Left forelimb (tissue), 1 donor: ENCODE measurements at places on chromosomes 4 and X.

- no peak for DNase-seq
These were observed 1066.9 kb upstream of the PCDH7 start for GRCh38 chr4:29653221-29653620.

- DNase-seq: no peak
These were observed 53.7 kb downstream of the RASL11B start for GRCh38 chr4:52915730-52916300.

DNA sequence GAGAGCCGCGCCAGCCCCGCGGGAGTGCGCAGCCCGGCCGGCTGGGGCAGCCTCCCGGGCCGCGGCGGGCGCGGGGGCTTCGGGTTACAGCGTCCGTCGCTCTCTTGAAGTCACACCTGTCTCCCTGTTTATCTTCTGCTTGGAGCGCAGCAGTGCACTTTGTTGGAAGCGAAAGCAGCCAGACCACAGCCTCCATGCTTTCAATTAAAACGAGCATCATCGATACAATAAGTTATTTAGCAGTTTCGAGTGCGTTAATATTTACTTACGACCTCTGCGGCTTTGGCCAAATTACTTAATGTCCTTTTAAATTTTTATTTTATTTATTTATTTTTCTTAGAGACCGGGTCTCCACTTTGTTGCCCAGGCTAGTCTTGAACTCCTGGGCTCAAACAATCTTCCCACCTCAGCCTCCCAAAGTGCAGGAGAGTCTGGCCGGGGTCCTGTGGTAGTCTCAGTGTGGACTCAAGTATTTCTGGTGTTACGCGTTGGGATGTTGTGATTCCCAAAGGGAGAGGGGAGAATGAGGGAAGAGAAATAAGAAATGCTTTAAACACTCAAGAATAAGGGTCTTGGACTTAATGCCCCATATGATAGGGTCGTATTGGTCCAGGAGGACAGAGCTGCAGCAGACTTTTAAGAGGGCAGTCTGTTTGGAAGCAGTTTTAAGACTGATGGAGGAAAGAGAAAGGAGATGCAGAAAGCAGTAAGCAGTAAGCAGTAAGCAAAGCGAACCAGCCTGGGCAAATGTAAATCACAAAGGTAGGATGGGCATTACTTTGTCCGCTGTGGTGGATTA is 504 bp upstream of the PDLIM3 start:
- DNase-seq: no peak

- no peak for DNase-seq
These were observed 24.5 kb upstream of the CXCL3 start for GRCh38 chr4:74062953-74063352.

GRCh38 chr4:152935631-152936445 is at the start of gene FHDC1:
TSS of gene FHDC1 (plus strand) at chr4:152936323. CDS start at chr4:152943058, 6,735 bp downstream.
- DNase-seq: no peak

GRCh38 chrX:111876646-111877045 is 665 bp downstream of the TRPC5OS start:
- DNase-seq: no peak

DNA sequence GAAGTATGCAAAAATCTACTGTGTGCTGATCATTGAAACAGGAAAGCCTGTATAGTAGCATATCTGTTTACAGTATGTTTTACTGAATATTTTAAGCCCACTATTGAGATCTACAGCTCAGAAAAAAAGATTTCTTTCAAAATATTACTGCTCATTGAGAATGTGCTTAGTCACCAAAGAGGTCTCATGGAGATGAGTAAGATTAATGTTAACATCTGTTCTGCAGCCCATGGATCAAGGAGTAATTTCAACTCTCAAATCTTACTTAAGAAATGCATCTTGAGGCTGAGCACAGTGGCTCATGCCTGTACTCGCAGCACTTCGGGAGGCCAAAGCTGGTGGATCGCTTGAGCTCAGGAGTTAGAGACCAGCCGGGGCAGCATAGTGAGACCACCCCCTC is 3.3 kb downstream of the RNF4 start:
- DNase-seq: no peak

DNA sequence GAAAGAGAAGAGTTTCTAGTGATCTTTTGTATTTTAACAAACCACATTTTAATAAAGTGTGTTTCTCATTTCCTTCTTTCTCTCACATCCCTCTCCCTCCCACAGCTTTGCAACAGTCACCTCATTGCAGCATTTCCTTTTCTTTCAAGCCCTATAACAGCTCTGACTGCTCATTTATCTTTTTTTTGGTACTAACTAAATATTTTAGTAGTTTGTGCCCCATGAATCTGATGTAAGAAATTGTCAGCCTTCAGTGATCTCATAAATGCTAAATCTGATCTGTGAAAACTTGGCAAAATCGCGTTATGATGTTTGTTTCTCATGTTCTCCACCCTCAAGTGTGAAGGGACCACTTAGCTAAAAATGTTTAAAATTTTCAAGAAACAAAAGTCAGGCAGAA is 258.5 kb upstream of the SLIT2 start:
- no peak for DNase-seq

DNA sequence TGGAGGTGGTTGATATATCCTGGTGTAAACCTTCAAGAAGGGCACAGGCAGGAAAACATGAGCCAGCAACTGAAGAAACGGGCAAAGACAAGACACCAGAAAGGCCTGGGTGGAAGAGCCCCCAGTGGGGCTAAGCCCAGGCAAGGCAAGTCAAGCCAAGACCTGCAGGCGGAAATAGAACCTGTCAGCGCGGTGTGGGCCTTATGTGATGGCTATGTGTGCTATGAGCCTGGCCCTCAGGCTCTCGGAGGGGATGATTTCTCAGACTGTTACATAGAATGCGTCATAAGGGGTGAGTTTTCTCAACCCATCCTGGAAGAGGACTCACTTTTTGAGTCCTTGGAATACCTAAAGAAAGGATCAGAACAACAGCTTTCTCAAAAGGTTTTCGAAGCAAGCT is 7.2 kb downstream of the ZFP42 start:
- no peak for DNase-seq

DNA sequence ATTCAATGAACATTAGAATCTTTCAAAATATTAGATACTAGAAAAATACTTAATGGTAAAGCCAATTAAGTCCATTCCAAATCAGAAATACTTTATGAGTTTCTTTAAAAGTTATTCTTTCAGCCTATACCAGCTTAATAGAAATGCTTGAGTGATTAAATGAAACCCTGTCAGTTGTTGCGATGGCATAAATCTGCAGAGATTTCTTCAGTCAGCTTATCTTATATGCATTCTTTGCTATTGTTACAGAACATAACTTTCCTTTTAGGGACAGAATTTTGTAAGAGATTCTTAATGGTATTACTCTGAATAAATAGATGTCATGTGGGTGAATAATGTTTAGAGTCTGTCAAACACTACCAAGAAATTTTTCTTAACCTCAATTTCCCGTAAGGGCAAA is 325.0 kb upstream of the HAND2 start:
- no peak for DNase-seq

DNA sequence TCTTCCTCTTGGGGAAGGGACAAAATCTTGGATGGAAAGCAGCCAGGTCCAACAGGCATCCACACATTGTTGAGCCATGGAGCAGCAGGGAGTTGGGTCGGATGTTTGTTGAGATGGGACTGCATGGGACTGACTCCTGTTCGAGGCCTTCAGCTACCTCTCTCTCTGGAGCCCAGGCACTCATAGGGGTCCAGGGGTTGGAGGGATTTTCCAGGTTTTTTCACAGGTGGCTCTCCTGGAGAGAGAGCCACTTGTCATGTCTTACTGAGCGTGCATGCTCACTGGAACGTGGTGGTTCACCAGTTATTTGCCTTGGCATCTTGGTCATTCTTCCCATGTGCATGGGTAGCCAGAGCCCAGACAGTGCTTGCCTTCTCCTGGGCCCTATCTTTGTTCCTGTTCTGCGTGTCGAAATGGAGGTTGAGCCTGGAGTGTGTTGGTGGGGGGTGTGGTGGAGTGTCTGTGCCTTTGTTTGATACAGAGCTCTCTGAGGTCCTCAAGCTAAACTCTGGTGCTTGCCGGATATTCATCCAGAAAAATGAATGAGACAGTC is 60.6 kb downstream of the NBDY start:
- no peak for DNase-seq

DNA sequence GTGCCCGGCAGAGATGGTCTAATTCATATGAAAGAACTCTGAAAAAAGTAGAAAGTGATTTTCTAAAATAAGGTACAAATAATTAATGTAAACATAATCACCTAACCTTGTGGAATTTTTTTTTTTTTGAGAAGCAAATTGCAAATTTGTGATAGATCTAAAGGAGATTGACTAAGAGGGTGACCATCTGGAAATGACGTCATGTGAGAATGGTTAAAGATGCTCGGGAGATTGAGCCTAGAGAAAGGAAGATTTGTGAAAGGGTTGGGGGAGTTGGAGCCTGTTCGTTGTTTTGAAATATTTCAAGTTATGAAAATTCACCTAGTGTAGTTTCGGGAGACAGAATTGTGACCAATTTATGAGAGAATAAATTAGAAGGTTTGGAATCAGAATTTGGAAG is 115.7 kb upstream of the ANK2 start:
- no peak for DNase-seq

- no peak for DNase-seq
These were observed 62.7 kb upstream of the CCDC160 start for GRCh38 chrX:134174273-134174660.

GRCh38 chr4:76801621-76802235 is 96.2 kb downstream of the SOWAHB start:
- peak; percentile 73 for DNase-seq

DNA sequence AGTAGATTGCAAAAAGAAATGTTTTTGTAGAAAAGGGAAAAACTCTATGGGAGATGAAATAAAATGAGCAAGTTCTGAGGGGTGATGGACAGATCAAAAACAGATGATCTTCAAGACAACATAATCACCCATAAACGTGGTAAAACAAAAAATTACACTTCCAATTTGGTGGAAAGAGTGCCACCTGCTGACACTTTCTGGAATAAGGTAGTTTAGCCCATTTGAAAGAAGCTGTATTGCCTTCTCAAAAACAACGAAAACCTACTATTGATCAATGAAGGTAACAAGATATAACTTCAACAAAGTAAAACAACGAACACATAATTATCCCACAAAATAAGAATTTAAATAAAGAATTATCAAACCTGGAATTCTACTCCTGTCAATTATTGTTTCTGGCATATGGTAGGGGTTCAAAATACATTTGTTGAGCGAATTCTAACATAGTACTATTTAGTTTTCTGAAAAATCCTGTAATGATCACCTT is 2.5 kb downstream of the COQ2 start:
- DNase-seq: no peak

- no peak for DNase-seq
These were observed 45.6 kb downstream of the SOD3 start for GRCh38 chr4:24840826-24841543.

DNA sequence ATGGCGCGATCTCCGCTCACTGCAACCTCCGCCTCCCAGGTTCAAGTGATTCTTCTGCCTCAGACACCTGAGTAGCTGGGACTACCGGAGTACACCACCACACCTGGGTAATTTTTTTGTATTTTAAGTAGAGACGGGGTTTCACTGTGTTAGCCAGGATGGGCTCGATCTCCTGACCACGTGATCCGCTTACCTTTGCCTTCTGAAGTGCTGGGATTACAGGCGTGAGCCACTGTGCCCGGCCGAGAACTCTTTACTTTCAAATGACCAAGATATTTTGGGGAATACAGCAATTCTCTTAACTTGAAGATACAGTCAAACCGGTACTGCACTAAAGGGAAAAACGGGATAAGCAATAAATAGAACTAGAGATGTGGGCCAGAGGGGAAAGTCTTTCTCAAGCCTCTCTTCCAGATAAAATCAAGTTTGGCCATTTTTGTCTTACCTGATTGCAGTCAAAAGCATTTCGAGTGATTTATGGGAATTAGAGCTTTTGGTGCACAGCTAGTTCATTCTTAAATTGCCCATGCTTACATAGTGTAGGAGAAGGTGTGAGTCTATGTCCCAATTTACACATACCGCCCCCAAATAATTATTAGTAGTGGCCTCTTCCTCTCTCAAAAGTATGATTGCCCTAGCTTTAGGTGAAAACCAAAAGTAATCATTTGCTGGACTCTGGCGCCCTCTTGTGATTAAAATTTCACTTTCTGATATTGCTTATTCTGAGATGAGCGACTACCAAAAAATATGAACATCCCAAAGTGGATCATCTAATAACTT is 53.2 kb upstream of the ABCG2 start:
- DNase-seq: no peak

- no peak for DNase-seq
These were observed at the start of gene GPM6B for GRCh38 chrX:13816643-13817627. TSS of gene GPM6B (minus strand) at chrX:13817093. CDS start at chrX:13816904, 189 bp downstream.

- no peak for DNase-seq
These were observed 194.8 kb downstream of the CHRDL1 start for GRCh38 chrX:110600745-110601310.

- no peak for DNase-seq
These were observed 64.6 kb upstream of the ESX1 start for GRCh38 chrX:104319346-104319745.

- no peak for DNase-seq
These were observed 83.8 kb downstream of the FHDC1 start for GRCh38 chr4:153019906-153020305.

DNA sequence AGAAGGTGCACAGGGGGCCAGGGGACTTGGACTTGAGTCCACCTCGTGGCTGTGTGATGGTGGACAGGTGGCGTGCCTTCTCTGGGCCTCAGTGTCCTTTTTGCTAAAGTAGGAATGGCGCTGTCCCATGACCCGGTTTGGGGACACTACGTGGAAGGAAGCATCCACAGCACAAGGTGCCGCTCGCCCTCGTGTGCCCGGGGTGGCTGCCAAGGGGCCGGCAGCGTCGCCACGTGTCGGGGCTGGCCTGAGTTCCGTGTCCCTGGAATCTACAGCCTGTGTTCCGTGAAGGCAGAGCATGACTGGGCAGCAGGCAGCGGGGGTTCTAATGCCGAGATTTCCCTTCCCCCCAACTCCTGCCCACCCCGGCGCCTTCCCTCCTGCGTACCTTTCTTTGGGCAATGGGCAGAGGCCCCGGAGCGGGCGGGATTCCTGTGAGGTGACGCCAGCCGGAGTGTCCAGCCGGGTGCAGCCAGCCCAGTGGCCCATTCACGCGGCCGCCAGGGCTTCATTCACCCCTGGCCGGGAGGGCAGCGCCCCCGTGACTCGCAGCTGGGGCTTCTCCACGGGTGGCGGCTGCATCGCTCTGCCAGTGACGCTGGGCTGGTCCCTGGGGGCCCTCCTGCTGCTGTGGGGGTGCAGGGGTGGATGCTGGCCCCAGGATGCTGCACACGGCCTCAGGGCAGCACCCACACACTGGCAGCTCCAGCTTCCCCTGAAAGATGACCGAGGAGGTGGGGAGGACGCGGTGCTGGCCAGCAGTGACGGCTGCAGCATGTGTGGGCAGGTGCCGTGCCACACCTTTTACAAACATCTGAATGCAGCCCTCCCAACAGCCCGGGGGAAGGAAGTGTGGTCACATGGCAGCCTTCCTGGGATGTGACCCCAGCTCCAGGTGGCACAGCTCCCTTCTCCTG is 21.2 kb downstream of the DOK7 start:
- no peak for DNase-seq

GRCh38 chrX:13015536-13016236 is 28.7 kb downstream of the FAM9C start:
- no peak for DNase-seq

DNA sequence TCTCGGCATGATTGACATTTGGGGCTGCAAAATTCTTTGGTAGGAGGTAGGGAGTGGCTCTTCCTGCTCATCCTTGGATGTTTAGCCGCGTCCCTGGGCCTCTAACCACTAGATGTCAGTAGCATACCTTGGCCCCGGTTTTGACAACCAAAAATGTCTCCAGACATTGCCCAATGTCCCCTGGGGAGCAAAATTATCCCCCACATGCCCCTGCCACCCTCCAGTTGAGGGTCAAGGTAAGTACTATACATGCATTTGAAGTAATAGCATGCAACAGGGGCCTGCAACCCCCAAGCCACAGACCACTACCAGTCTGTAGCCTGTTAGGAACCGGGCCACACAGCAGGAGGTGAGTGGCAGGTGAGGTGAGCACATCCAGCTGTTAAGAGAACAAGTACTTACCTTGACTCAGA is 17.6 kb upstream of the KIAA1210 start:
- no peak for DNase-seq
